Cerebellar cortex (tissue), 1 donor: ENCODE measurements at places on chromosomes 16 and 17.

DNA sequence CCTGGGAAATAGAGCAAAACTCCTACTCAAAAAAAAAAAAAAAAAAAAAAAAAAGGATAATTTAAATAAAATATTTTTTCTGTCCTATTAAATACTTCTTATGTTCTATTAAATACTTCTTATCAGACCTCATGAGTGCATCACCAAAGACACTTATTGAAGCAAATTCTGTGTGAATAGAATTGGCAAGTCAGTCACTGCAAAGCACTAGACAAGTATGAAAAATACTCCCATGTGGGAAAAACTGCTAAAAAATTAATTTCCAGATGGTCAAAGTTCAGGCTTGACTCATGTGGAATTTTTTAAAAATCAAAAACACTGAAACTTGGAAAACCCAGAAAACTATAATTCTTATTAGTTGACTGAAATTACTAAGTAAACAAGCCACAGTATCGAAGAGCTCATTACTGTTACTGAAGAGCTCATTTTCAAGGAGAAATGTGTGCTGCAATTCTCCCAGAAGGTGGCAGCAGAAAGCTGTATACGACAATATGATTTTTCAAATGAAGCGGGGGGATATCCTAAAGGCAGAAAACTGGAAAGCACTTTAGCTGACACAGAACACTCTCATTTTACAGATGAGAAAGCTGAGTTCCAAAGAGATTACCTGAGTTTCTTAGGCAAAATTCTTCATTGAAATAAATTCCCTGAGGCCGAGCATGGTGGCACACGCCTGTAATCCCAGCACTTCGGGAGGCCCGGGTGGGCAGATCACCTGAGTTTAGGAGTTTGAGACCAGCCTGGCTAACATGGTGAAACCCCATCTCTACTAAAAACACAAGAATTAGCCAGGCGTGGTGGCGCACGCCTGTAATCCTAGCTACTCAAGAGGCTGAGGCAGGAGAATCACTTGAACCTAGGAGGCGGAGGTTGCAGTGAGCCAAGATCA, 15.9 kb upstream of the FBXO47 start:
- DNase-seq: peak; percentile 85

DNA sequence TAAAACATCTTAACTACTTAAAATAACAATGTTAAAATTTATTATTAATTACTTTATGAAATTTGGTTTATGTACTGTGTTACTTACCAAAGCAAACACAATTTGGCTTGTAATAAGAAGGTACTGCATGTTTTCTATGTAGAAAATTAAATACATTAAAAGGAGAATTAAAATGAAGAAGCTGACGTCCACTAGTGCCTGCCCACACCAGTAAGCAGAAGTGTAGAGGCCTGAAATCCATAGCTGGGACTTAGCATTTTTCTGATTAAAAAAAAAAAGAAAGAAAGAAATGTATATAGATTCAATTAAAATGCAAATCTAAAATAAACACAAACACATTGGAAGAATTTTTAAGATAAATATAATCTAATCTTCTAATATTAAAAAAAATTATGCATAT, 35.8 kb upstream of the ABCA9 start:
- DNase-seq: no peak

GRCh38 chr16:88308441-88309173, 74.2 kb upstream of the ZNF469 start:
- DNase-seq: no peak

- DNase-seq: no peak
Measured at GRCh38 chr17:41153856-41154255, 4.2 kb upstream of the KRTAP4-5 start.

DNA sequence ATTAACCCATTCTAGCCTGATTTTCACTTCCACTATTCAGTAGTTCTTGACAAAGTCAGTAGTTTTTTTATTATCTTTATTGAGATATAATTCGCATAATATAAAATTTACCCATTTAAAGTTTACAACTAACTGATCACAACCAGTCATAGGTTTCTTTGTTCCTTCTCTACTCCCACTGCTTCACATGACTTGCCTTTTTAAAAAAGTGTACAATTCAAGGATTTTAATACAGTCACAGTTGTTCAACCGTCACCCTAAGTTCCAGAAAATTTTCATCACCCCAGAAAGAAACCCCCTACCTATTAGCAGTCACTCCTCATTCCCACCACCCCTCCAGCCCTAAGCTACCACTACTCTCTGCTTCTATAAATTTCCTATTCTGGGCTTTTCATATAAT, 162.5 kb downstream of the TRIM37 start:
- DNase-seq: no peak

GRCh38 chr17:64130559-64131001, 636 bp upstream of the ERN1 start:
- no peak for DNase-seq

- DNase-seq: no peak
Measured at GRCh38 chr17:40678902-40679522, 14.0 kb upstream of the KRT222 start.

GRCh38 chr16:55512941-55513340, 4.1 kb downstream of the LPCAT2 start:
- DNase-seq: no peak

- no peak for DNase-seq
Measured at GRCh38 chr17:31400481-31400950, 9.0 kb downstream of the RAB11FIP4 start.

DNA sequence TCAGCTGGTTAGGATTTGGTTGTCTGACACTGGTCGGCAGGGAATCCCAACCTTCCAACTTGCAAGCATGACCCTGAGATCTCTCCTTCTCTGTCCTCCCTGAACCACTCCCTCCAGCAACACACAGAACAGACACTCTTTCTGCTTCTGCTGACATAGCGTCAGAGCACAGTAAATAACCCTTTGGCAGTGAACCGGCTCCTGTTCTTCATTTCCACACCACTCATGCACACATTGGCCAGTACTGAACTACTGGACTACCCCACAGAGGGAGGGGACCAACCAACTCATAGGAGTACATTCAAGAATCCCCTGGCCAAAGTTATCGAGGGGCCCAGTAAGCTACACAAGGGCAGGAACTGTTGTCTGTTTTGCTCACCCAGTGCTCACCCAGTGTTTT, 138.2 kb downstream of the ZNF423 start:
- DNase-seq: no peak

- DNase-seq: no peak
Measured at GRCh38 chr16:23869052-23869451, 33.3 kb downstream of the PRKCB start.

GRCh38 chr17:77512062-77512946, 371.5 kb downstream of the SEC14L1 start:
- DNase-seq: no peak

DNA sequence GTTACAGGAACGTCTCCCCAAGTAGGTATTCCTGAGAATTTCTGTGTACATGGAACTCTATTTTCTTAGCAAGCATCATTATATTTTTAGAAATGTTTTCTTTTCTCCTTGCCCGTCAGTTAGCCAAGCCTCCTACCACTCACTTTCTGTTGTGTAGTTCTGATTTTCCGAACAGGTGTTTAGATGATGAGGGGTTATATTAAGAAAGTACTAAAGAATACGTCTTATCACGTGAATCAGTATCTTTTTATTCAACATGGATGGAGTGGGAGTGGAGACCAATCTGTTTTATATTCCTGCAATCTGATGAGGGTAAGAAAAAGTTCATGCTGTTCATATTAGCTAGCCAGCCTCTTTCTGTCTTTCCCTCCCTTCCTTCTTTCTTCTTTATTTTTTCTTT, 29.4 kb downstream of the MSI2 start:
- no peak for DNase-seq

- no peak for DNase-seq
Measured at GRCh38 chr17:31967648-31968047, 30.8 kb downstream of the SUZ12 start.

GRCh38 chr16:49639739-49640431, 216.0 kb downstream of the ZNF423 start:
- DNase-seq: no peak

- DNase-seq: no peak
Measured at GRCh38 chr16:27240948-27241531, 27.5 kb downstream of the NSMCE1 start.

- no peak for DNase-seq
Measured at GRCh38 chr16:89370081-89370511, 120.3 kb downstream of the ANKRD11 start.

DNA sequence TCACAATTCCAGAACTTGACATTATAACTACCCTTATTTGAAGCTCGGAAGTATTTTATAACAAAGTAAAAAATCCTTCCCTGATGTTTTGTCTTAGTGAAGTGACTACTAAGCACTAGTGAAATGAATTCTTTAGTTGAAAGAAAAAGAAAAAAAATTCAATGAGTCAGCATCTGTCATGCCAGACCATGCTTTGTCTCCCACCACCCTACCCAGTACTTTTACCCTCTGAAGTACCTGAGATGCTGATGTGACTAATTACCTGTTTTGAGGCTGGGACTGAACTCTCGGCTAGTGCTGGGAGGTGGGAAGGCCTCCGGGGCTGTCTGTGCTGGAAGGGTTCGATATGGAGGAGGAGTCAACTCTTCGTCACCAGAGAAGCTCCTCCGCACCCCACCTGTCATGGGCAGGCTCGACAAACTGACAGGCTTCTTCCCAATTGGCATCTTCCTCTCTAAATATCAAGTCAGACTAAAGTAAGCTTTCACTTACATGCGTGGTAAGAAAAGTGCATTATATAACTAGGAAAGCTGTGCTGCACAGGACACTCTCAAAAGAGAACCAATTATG, 19.6 kb downstream of the NME2 start:
- no peak for DNase-seq

DNA sequence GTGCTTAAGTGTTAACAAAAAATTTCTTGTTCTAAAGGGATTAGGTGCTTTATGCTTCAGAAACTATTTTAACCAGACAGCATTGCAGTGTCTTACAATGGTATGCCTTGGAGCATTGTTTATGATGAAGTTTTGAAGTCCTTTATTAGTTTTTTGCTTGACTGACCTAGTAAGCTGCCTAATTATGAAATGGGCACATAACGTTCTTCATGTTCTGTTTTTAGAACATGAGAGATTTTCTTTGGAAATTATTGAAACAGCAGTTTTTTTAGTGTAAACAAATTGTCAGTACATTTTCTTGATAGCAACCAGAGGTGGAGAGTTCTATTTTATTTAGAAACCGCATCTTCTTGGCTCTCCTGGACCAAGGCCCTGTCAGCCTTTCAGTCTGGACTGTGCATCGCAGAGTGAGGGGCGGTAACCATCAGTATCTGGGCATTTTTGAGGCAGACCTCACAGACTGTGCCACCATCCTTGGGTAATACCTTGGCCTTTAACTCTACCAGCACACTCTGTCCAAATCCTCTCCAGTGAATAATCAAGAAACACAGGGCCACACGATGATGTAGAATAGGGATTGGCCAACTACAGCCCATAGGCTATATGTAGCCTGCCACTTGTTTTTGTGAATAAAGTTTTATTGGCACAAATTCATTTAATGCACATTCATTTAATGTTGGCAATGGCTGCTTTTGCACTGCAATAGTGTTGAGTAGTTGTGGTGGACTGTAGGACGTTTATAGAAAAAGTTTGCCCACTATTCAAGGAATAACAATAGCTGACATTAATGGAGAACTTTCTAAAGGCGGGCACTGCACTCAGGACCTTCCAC, 81.1 kb downstream of the VPS35L start:
- no peak for DNase-seq

DNA sequence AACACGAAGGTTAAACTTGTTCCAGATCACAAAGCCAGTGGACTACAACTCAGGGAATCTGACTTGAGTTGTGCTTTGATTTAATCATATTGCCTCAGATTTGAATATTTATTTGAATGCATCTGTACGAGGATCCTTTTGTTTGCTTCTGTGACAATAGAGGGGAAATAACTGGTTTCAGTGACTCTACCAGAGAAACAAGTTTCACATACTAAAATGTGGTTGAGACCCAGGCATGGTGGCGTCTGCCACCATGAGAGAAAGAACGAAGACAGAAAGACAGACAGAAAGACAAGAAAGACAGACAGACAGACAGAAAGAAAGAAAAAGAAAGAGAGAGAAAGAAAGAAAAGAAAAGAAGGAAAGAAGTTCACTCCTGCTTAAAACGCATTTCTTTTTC, 24.0 kb downstream of the YWHAE start:
- DNase-seq: no peak

- DNase-seq: no peak
Measured at GRCh38 chr16:57906382-57907316, 64.3 kb downstream of the CNGB1 start.

DNA sequence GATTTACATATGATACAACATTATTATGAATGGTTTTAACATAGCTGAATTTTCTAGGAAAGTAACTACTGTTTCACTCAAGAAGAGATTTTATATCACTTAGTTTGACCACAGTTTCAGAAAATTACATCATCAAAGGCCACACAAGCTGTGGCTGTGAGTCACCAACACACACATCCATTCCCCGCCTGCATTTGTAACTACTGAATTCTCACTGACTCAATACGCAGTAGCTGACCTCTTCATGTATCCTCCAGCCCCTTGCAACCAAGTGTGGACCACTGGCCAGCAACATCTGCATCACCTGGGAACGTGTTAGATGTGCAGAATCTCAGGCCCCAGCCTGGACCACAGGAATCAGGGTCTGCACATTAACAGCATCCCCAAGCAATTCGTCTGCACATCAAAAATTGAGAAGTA, 197.6 kb downstream of the XYLT1 start:
- no peak for DNase-seq

DNA sequence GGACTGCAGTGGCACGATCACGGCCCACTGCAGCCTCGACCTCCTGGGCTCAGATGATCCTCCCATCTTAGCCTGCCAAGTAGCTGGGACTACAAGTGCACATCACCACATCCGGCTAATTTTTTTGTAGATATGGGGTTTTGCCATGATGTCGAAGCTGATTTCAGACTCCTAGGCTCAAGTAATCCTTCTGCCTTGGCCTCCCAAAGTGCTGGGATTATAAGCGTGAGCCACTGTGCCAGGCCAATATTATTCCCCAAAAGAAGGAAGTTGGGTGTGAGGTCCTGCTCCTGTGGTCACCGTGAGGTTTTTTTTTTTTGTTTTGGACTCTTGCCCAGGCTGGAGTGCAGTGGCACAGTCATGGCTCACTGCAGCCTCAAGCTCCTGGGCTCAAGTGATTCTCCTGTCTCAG, 1.5 kb downstream of the AMZ2 start:
- DNase-seq: no peak
